Immature natural killer cell (primary cell): ENCODE measurements at places on chromosomes 1 and 21. TPM values are rescaled to one million over a fixed set of nuclear protein-coding genes. Genes with fewer than 3 reads are reported as not detected.

DNA sequence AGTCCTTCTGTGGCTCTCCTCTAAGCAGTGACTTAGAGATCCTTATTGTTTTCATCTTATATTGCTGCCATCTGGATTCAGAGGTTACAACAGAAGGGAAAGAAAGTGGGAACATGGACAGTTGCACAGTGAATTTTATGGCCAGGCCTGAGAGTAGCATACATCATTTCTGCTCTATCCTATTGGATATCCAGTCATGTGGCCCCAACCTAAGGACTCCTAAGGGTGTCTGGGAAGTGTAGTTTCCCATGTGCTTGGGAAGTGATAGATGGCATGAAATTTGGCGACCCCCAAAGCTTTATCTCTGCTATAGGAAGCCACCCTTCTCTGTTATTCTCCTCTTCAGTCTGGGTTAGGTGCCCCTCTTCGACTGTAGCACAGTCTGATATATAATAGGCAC lies 51.9 kb downstream of the CDC7 start:
- DNase-seq = no peak

GRCh38 chr1:231170875-231171274 lies 9.0 kb downstream of the TRIM67 start:
- no peak for DNase-seq

DNA sequence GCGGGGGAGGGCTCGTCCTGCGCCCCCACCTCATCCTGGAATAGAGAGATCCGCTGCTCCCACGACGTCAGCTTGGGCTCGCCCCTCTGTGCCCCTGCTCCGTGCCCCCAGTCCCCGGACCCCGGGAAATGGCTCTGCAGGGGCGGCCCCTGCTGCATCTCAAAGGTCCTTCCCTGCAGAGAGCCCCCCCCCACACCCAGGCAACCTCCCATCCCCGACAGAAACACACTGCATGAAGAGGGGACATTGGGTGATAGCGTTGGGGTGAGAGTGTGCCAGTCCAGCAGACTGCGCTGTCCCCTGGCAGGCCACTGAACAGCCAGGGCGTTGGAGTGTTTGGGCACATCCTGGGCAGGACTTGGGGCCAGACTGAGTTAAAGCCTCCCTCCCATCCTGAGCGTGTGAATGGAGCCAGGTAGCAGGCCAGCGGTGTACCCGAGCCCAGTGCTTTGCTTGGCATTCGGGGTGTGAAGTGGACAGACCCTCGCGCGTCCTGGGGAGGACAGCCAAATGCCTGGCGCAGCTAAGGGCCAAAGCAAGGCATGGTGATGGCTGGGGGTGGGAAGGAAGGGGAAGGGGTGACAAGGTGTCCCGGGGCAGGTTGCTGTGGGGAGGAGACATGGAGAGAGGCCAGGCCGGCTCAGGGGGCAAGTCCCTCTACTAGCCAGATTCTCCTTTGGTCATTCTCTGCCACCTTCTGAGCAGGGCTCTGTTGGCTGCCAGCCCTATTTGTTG lies 633 bp upstream of the ETNK2 start:
- DNase-seq = peak; percentile 13

DNA sequence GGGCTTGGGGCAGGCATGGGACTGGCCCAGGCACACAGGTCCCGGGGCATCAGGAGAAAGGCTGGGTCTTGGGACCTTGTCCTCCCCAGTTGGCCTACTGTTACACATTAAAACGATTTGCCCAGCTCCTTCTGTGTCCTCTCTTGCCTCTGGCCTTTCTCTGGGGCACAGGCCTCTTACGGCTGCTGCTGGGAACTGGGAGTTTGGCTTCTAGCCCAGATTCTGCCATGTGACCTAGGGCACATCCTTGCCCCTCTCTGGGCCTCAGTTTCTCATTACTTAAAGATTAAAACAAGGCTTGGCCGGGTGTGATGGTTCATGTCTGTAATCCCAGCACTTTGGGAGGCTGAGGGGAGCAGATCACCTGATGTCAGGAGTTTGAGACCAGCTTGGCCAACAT lies 14.0 kb downstream of the KDF1 start:
- DNase-seq = no peak

The HSD11B1 gene
- not detected for polyA plus RNA-seq

- DNase-seq = no peak
Measured at GRCh38 chr1:243312952-243313634, 57.3 kb downstream of the SDCCAG8 start.

- DNase-seq = no peak
Measured at GRCh38 chr1:67583462-67583950, 101.5 kb upstream of the GADD45A start.

- DNase-seq = no peak
Measured at GRCh38 chr21:44867999-44868700, 5.3 kb downstream of the PTTG1IP start.

The RYR2 gene
- 0.18 TPM for polyA plus RNA-seq

The CASQ1 gene
- not detected for polyA plus RNA-seq

DNA sequence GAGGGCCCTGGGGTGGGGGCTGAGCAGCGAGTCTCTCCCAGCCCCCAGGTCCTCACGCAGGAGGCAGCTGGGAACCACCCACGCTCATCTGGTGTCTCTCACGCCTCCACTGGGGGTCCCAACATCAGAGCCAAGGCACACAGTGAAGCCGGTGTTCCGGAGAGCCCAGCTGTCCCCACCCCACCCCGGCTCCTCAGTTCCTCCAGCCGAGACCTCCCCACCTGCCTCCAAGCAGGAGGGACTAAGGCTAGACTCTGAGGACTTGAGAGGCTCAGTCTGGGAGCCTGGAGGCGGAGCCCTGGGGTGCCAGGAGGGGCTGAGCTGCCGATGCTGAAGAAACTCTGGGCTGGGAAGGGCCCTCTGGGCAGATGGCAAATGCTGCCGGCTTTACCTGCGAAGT lies 1.6 kb upstream of the HPCA start:
- DNase-seq = no peak

DNA sequence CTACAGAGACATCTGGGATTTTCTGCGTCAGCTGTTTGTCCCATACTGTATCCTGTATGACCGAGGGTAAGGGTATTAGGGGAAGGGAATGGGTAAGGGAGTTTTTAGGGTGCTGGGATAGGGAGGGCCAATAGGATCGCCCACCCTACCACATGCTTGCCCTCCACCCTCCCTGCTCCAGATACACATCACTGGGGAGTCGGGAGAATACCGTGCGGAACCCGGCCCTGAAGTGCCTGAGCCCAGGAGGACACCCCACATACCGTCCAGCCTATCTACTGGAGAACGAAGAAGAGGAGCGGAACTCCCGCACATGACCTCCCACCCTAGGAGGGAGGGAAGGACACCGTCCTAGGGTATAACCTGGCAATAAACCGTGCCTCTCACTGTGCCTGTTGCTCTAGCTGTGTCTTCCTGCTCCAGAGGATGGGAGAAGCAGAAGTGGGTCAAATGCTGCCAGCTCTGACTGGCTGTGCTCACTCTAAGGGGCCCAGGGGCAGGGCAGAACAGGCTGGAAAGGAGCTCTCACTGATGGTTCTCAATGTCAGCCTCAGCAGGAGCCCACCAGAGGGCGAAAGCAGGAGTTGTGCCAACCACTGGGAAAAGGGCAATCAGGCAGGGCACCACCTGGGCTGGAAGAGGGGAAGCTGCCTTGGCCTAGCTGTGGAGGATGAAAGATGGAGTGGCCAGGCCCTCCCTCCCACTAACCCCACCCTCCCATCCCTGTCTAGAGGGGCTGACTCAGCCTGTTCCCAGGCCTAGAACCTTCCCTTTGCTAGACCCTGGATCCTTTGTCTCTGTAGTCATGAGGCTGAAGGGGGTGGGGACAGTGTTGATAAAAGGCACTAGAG lies 440 bp upstream of the LENEP start:
- no peak for DNase-seq

DNA sequence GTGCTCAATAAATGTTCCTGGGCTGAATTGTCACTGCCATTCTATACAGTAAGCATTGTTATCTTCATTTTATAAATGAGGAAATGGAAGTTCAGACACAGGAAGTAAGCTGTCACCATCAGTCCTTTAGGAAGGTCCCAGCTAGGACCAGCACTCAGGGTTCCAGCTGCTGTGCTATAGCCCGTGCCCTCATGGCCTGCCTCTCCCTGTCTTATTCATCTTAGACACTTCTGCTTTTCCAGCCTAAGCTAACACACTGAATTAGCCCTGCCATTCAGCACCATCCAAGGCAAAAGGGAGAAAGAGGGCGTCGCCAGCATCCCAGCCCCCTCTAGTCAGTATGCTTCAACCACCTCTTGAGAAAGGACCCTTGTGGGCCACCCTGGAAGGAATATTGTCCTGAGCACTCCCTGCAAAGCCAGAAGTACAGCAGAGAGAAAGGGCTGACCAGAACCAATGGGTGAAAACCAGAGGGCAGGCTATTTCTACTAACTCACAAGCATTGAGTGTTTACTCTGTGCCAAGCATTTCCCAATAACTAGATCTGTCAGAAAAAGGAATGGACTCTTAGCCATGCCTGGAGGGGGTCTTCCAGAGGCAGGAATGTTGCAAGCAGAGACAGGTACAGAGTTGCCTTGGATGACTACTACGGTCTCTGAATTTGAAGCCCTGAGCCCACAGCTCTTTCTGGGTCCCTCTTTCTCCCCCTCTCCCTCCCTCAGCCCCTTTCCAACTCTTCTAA lies 77.9 kb upstream of the NFIA start:
- DNase-seq = no peak

The FOXO6 gene
- polyA plus RNA-seq = not detected

The OR2L8 gene
- not detected for polyA plus RNA-seq

DNA sequence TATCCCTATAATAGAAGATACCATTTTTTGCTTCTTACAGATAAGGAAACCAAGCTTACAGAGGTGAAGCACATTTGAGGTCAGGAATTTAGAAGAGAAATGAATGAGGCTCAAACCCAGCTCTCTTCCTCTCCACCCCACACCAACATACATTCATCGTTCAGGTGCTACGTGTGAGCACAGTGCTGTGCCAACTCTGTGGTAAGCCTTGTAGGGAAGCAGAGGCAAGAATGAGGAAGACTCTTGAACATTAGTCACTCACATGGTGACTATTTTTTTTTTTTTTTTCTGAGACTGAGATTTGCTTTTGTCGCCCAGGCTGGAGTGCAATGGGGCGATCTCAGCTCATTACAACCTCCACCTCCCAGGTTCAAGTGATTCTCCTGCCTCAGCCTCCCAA lies 314.0 kb downstream of the NTNG1 start:
- DNase-seq = no peak

- DNase-seq = no peak
Measured at GRCh38 chr1:2472561-2473177, 3.4 kb upstream of the PLCH2 start.

- no peak for DNase-seq
Measured at GRCh38 chr1:208161005-208161404, 83.2 kb downstream of the PLXNA2 start.

DNA sequence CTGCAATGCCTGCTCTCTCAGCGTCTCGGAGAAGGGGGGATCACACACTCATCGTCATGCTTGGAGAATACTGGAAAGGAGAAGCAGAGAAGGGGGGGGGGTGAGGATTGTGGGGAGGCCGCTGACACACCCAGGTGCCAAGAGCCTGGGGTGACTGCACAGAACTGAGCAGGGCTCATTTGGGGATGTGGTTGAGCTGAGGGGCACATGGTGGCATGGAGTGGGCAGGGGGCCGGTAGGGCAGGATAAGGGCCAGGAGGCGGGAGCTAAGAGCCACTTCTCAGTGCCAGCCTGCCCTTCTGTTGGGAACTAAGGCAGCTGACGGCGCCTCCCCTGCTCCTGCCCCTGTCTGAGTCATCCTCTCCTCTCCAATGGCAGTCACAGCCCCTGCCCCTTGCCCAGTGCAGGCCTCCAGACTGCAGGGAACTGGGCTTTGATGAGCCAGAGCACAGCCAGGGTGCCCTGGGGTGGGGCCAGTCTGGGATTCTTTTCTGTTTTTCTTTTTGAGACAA lies 27.2 kb downstream of the MRPL37 start:
- no peak for DNase-seq

The FCRLB gene
- 14.6 TPM for polyA plus RNA-seq

The ASCL5 gene
- not detected for polyA plus RNA-seq

The CRNN gene
- polyA plus RNA-seq = not detected

DNA sequence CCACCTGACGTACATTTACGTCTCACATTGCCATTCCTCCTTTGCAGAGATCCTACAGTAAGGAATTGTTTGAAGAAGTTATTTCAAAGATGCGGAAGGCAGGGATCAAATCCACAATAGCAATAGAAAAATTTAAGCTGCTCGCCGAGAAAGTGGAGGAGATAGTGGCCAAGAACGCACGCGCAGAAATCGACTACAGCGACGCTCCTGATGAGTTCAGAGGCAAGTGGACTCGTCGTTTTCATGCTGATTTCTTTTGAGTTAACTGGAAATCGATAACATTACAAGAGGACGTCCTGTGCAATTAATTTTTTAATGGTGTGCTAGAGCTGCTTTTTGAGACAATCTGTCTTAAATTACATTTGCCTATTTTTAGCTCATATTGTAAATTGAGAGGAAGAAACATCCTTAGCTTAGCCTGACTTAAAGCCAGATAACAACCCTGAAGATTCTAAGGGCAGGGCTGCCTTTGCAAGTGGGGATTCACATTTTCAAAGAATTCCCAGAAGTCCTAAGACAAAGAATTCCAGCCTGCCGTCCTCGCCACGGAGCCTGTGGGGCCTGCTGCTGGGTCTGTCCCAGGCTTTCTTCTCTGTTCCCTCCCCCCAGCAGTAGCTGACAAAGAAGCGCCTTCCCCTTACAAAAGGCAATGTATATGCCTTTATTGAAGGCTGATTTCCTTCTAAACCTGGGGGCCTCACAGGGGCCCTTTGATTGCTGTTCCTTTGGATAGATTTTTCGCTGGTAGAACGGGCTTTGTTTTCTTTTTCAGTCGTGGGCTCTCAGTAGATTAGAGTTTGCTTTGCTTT lies 31.6 kb upstream of the KIF1B start:
- no peak for DNase-seq

DNA sequence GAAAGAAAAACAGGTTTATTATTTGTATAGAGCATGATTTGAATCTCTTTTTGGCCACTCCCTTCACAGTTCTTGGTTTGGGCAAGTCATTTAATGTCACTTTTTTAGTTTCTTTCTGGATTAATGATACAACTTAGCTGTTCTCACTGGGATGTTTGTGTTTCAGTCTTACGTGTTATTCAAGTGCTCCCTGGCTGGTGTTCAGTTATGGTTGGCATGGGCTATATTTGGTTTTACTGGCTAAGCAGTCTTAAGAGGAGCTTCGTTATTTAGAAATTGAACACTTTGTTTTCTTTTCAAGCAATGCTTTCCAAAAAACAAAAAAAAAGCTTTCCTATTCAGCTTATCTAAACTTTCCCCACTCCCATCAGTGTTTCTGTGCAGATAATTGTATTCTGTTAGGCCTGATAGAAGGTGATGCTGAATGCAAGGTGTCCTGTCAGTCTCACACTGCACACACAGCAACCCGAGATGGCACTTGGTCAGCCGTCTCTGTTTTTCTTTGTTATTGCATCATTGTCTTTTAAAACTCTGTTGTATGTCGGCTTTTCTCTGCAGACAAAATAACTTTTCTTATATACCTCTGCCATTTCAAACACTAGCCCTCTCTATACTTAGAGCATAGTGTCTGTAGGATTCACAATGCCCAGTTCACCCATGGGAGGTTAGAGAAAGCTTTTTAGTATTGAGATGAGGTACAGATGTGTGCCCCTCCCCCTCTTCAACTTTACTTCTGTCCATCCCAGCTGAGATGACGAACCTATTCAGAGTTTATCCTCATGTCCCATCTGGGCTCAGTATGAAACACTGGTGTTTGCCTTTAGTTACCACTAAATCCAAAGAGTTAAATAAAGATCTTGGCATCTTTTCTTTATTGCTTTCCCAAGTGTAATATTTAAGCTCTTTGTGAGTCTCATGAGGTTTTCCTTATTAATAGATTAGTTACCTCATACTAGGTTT lies 80.2 kb downstream of the VPS13D start:
- DNase-seq = no peak

The S100A12 gene
- 2.6 TPM for polyA plus RNA-seq
